Urothelium cell line (cell line): ENCODE measurements at places on chromosomes 1 and 21.

GRCh38 chr1:7785108-7785507, 1.0 kb downstream of the PER3 start:
- peak; percentile 33 for DNase-seq

DNA sequence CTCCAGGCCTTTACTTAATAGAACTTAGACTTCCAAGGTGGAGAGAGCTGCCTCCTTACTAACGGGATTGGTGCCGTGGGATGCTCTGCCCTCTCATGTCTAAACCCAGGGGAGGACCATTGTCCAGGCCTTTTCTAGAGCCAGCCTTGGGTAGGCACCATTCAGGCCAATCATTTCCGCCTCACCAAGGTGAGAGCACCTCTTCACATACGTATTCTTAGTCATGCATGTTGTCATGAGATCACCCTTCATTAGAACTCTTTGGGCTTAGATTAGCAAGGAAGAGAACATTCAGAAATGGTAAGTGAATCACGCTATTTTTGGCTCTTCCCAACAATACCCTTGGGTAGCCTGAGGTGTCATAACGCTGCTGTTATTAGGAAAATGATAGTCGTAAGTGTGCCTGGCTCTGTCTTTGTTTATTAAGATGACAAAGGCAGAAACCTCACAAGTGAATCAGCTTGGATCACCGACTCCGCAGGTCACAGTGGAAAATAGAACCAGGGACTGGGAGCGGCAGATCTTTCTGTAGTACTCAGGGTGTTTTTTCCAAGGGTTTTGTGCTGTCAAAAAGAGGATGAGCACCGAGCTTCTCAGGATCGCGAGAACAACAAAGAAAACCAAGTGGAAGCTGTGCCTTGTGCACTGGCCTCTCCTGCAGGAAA, 55.0 kb downstream of the HUNK start:
- DNase-seq = no peak

DNA sequence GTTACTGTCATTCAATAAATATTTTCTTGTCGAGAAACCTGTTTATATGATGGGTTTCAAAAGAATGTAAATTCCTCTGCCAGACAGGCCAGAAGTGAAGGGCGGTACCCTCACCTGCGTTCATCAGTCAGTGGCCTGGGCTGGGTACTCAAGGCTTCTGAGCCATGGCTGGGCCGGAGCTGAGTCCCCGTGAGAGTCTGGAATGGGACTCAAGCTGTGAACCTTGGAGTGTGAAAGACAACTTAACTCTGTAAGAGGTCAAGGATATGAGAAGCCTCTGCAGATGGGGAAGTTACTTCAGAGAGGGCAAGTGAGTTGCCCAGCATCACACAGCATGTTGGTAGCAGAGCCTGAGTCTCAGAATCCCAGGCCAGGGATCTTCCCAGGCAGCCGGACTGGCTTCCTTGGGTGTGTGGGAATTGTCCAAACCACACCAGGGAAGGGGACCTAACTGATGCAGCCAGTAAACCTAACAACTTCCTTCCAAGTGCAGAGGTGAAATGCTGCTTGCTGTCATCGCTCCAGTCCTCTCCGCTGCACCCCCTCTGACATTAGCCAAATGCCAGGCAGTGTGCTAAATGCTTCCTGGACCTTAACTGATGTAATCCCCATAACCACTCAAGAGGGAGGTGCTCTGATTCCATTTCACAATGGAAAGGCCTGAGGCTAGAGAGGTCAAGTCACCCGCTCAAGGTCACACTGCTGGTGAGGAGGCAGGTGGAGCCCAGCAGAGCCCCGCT, 4.8 kb downstream of the DISP3 start:
- DNase-seq = no peak

DNA sequence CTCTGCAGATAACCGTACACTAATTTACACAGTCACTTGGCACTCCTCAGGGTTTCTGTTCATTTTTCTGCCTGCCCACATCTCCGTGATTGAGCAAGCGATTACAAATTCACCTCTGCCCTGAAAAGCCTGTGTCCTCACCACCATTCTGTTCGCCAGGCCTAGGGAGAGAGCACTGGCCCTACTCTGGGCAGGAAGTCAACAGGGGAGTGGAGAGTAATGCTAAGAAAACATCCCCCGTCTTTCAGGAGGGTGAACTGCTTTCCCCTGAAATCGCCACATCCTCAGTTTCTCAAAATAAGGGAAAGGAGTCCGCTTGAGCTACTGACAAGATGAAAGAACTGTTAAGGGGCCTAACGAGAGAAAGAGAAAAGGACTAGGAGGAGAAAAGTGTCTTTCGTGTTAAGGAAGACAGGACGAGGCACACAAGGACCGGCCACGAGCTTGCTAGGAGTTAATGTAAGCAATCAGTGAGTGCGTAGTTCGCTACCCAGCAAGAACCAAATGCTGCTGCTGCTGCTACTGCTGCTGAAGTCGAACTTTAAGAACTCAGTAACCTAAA, 632 bp downstream of the PEX19 start:
- no peak for DNase-seq
